ENCODE measurements at places on chromosomes 2 and 18. TPM values are rescaled to one million over a fixed set of nuclear protein-coding genes. Genes with fewer than 3 reads are reported as not detected.

The AKAIN1 gene
- not detected for polyA plus RNA-seq

The UGT1A3 gene
- not detected for polyA plus RNA-seq

The ZNF516 gene
- 8.6 TPM for polyA plus RNA-seq

DNA sequence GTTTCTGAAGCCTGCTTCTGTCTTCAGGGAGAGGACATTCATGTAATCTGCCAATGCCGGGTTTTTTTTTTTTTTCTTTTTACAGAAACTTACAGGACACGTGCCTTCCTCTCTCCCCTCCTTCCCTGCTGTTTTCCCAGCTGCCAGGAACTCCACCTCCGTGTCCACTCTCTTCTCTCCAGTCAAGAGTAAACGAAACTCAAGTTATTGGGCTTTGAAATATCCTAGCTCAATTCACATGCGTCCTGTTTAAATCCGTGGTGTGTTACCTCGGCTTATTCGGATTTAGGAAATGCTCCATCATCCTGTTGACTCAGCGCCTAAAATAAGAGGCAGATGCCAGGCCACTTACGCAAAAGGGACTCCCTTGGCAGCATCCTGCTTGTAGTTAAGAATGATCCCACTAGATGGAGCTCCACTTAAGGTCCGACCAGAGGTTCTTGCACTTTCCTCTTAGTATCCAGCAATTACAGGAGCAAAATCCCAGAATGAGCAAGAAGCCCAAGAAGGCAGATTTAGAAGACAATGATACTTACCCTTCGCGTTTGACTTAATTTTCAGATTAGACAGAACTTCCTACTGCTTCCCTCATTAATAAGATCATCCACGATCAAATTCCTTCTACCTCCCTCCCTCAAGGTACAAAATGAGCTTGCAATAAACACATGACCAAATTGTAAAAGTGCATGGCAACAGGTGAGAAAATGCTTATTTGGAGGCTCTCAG lies 97.2 kb upstream of the ZCCHC2 start:
- H3K36me3 ChIP-seq, result no peaks in the 10 kb centered on the region
- peaks cover 26% of the 10 kb centered on the region for H3K4me1 ChIP-seq
- no peaks in the 10 kb centered on the region for H3K27me3 ChIP-seq
- H3K27ac ChIP-seq, result peak overlapping the region; percentile 20
- H3K4me3 ChIP-seq, result no peak overlapping the region

- H3K36me3 ChIP-seq, result no peaks in the 10 kb centered on the region
- no peak overlapping the region for H3K27ac ChIP-seq
- DNase-seq, result no peak
Observed at GRCh38 chr2:113831161-113831560, 58.7 kb upstream of the ACTR3 start.

GRCh38 chr2:168723275-168723899 lies 79.0 kb upstream of the NOSTRIN start:
- no peak for DNase-seq
- no peak overlapping the region for H3K4me3 ChIP-seq
- no peaks in the 10 kb centered on the region for H3K4me1 ChIP-seq
- peaks cover 60% of the 10 kb centered on the region for H3K36me3 ChIP-seq
- H3K27me3 ChIP-seq, result no peaks in the 10 kb centered on the region
